Naive thymus-derived CD4-positive, alpha-beta T cell (primary cell): ENCODE measurements at places on chromosomes 2 and 18.

DNA sequence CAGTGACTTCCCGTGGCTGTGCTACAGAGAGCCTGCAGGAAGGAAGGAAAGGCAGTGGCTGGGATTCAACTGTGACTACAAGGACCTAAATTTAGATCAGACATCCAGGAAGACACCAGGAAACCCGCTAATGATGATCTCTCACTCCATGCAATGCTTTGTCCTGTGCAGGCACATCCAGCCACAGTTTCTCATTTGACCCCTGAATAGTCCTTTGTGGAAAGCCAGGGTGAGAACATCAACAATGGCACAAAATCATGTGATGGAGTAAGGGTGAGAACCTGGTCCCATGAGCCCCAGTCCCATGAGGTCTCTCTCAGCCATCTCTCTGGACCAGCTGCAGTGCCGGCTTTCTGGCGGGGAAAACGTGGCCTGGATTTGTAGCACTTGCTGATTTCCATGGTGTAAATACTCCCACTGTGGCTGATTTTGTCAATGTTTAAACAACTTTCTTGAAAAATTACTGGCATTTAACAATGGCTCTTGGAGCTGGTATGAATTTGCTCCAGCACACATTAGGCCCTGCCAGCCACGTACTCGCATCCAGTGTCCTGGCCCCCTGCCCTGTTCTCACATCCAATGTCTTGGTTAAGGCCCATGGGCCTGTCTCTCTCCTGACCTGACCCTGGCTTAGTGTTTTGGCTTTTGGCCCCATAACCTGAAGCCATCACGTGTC, 159.0 kb upstream of the HAAO start:
- no peaks in the 10 kb centered on the region for H3K27me3 ChIP-seq
- no peak for DNase-seq
- H3K4me3 ChIP-seq = no peak overlapping the region
- no peaks in the 10 kb centered on the region for H3K36me3 ChIP-seq
- no peak overlapping the region for H3K27ac ChIP-seq

DNA sequence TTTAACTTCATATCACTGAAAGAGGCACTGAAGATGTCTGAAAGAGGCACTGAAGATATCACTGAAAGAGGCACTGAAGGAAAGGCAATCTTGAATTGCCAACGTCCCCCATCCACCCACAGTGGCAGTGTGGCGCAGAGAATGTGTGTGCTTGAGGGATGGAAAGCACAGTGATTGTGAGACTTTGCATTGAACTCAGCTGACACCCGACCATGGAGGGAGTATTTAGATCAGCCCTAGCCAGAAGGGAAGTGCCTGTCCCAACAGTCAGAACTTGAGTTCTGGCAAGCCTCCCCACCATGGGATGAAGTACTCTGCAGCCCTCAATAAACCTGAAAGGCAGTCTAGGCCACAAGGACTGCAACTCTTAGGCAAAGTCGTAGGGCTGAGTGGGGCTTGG, 33.8 kb downstream of the MAP4K3 start:
- DNase-seq = no peak
- H3K4me1 ChIP-seq = peaks cover 6% of the 10 kb centered on the region
- no peak overlapping the region for H3K4me3 ChIP-seq
- no peaks in the 10 kb centered on the region for H3K27me3 ChIP-seq

DNA sequence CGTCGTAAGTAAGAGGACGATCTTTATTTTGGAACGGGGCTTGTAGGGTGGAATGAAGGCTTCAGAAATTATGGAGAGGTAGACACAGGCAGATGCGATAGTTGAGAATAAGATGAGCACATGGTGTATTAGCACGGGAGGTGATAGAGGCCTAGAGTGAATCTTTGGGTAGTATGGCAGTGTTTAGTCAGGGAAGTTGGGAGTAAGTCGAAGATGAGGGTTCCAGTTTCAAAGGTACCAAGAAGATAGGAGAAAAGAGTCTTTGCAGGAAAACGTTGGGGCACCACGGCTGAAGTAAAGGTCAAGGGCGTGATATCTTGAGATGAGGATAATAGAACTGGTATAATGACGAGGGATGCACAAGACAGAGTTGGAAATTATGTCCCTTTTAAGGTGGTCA, 654 bp downstream of the PIK3C3 start:
- no peaks in the 10 kb centered on the region for H3K27me3 ChIP-seq
- peak overlapping the region; percentile 80 for H3K4me3 ChIP-seq
- no peak for DNase-seq
- peak overlapping the region; percentile 91 for H3K27ac ChIP-seq

- H3K36me3 ChIP-seq = no peaks in the 10 kb centered on the region
- H3K4me3 ChIP-seq = no peak overlapping the region
- H3K27me3 ChIP-seq = no peaks in the 10 kb centered on the region
Measured at GRCh38 chr18:76323891-76324290, 171.2 kb downstream of the ZNF516 start.

- DNase-seq = no peak
- peaks cover 23% of the 10 kb centered on the region for H3K4me1 ChIP-seq
- peak overlapping the region; percentile 82 for H3K4me3 ChIP-seq
- no peaks in the 10 kb centered on the region for H3K27me3 ChIP-seq
- peaks cover 5% of the 10 kb centered on the region for H3K36me3 ChIP-seq
- peak overlapping the region; percentile 92 for H3K27ac ChIP-seq
Measured at GRCh38 chr2:42359965-42360483, 993 bp downstream of the COX7A2L start.

GRCh38 chr18:12571630-12572029, 86.3 kb downstream of the SPIRE1 start:
- H3K4me3 ChIP-seq = no peak overlapping the region
- no peak for DNase-seq
- H3K27ac ChIP-seq = no peak overlapping the region
- H3K27me3 ChIP-seq = no peaks in the 10 kb centered on the region
- no peaks in the 10 kb centered on the region for H3K36me3 ChIP-seq
- H3K4me1 ChIP-seq = no peaks in the 10 kb centered on the region

- H3K27me3 ChIP-seq = peaks cover 39% of the 10 kb centered on the region
- peak overlapping the region; percentile 62 for H3K4me3 ChIP-seq
- peaks cover 13% of the 10 kb centered on the region for H3K4me1 ChIP-seq
- H3K27ac ChIP-seq = peak overlapping the region; percentile 58
- DNase-seq = peak; percentile 32
Measured at GRCh38 chr2:118223992-118224894, 136.0 kb downstream of the INSIG2 start.

GRCh38 chr2:200622106-200622505, 36.3 kb downstream of the AOX1 start:
- no peak overlapping the region for H3K4me3 ChIP-seq
- no peaks in the 10 kb centered on the region for H3K27me3 ChIP-seq
- no peak overlapping the region for H3K27ac ChIP-seq
- no peaks in the 10 kb centered on the region for H3K4me1 ChIP-seq
- H3K36me3 ChIP-seq = no peaks in the 10 kb centered on the region
